ENCODE measurements at places on chromosomes 1 and 21.
A peak's percentile ranks its signal among the peaks of the same experiment; 100 is the strongest.

DNA sequence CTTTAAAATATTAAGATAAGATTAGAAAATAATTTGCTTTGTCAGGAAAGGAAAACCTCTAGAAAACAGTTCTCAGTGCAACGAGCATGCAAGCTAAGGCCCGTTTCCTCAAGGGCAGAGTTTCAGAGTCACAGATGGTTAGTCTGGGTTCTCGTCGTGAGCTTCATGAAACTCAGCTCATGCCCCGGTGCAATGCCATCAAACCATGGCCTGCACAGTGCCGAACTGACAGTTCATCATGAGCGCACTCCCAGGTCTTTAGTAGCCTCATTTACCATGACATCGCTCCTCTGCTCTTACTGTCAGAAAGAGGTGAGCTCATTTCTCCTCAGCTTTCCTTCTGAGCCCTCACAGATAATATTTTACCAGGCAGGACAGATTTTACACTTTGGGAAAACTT, 319.2 kb downstream of the NTNG1 start:
- DNase-seq, result no peak

DNA sequence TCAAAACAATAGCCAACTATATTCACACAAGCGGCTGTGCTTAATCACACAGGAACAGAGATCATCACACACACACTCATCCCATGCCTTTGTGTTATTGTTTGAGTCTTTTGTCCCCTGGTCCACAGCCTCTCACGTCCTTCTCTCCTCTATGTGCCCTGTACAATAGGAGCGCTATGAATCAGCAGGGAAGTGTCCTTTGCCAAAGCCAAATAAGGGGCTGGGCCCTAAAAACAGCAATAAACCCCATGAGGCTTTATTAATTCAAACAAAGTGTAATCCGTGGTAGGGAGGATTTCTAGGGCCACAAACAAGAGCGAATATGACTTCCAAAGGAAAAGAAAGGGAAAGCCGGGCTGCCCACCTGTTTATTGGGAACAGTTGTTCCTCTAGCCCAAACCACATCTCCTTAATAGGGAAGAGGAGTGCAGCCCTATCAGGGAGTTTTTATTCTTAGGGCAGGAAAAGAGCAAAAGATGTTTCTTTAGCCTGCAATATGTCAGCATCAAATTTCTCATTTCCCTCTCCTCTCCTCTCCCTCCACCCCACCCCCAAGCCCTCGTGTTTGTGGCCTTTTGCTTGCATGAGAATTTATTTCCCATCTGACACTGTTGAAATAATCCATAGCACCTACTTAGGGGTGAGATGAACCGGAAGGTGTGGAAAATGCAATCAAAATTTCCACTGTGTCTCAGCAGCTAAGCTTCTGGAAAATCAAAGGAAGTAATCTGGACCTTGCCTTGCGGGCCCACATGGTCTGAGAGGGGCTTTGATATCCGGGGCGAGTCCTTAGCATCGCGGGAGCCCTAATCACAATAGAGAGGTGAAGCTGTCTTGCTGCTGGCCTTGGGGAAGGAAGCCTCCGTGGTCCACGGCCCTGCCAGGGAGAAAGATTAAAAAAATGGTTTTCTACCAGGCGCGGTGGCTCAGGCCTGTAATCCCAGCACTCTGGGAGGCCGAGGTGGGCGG, 45.3 kb upstream of the ITPKB start:
- peak; percentile 54 for DNase-seq

- DNase-seq, result no peak
Observed at GRCh38 chr21:42592156-42592820, 61.1 kb upstream of the PDE9A start.

DNA sequence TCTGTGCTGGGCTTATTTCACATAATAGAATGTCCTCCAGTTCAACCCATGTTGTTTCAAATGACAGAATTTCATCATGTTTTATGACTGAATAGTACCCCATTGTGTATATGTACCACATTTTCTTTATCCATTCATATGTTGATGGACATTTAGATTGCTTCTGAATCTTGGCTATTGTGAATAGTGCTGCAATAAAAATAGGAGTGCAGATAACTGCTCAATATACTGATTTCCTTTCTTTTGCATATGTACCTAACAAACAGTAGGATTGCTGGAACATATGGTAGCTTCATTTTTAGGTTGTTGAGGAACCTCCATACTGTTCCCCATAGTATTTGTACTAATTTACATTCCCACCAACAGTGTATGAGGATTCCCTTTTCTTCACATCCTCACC, 491.1 kb downstream of the BRINP3 start:
- no peak for DNase-seq

- peak; percentile 19 for DNase-seq
Observed at GRCh38 chr21:25638660-25639550, at the start of gene JAM2. Gene JAM2 (plus strand): TSS chr21:25639258. CDS start chr21:25639822, 564 bp downstream.

- no peak for DNase-seq
Observed at GRCh38 chr1:26828411-26828991, 2.0 kb downstream of the ZDHHC18 start.

DNA sequence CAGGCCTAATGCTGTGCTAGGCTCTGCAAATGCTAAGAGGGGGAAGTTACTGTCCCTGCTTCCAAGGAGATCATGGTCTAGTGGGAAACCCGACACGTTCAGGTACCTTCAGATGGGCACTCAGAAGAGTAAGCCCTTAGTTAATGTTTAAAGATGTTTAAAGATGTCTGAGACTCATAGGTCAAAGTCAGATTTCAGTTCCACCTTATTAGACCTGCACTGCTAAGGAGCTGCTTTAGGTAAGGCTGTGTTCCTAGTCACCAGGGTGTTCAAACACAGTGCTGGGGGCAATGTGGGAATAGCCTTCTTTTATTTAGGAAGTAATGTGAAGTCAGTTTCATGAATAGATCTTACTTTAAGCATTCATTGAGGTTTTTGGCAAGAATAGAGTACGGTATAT, 3.8 kb upstream of the RUSC1 start:
- no peak for DNase-seq

- DNase-seq, result no peak
Observed at GRCh38 chr1:19504796-19505692, 19.7 kb upstream of the CAPZB start.

DNA sequence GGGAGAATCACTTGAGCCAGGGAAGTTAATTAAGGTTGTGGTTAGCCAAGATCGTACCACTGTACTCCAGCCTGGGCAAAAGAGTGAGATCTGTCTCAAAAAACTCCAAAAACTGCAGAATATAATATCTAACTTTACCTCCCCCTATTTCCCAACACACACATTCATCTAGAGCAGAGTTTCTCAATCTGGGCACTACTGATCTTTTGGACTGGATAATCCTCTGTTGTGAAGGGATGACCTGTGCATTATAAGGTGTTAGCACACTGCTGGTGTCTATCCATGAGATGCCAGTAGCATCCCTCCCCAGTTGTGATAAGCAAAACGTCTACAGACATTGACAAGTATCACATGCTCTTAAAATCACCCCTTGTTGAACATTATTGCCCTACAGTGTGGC, 61.8 kb downstream of the RGS13 start:
- DNase-seq, result no peak

DNA sequence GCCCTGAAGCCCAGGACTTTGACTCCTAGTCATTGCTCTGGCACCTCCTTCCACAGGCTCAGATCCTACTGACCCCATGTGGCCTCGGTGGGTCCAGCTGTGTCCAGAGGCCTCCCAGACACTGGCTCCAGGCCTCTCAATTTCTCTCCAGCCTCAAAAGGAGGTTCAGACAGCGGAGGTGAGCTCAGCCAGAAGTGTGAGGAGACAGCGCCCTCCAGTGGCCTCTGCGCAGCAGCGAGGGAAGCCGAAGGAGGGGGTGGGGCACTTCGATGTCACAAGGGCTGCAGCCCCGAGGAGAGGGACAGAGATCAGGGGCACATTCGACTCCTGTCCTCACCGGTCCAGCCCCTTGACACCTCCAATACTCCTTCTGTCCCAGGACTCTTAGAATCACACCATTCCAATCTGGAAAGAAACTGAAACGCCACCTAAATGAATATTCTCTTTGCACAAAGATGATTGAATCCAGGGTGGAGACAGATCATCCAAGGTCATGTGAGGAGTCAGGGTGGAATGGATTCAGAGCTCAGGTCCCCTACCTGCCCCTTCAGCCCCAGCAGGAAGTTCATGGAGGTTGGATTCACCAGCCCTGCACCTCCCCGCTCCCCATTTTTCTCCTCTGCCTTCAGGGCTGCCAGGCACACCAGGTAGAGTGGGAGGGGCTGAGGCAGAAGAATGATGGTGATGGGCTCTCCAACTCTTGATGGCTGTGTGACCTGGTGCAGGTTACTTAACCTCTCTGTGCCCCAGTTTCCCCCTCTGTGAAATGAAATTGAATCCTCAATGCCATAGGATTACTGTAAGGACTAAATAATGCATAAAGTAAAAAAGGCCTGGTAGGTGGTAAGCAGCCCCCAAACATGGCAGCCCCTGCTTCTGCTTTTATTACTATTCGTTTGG, 34.8 kb upstream of the ZBTB40 start:
- peak; percentile 38 for DNase-seq

GRCh38 chr1:162070094-162070748, 730 bp downstream of the NOS1AP start:
- no peak for DNase-seq

DNA sequence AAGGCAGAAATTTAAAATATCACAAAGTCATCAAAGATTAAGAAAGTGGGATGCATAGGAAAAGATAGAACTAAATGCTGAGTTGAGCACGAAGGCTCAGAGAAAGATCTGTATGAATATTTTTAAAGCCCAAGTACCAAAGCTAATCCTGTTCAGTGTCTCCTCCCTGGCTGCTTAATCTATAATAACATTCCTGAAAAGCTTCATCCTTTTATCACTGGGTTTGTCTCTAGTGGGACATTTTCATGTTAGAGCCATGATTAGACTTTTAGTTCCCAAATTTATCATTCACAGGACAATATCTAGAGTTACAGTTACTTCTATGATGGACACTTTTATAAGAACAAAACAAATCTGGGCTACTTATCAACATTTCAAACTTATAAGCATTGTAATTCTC, 38.6 kb downstream of the TNFSF18 start:
- no peak for DNase-seq

DNA sequence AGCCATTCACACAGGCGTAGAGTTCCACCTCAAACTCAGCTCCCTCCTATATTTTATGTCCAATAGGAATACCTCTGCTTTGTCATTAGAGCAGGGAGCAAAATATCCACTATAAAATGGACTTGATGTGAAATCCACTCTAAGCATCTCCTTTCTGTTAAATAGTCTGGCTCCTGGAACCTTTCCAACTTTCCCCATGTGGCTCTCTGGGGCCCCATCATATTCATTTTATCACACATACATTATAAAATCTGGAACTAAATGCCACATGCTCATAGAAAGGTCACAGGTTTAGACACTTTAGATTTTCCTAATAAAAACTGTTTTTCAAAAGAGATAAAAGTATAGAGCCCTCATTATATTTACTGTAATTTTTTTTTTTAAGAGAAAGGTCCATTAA, 82.1 kb downstream of the PTPN14 start:
- no peak for DNase-seq

DNA sequence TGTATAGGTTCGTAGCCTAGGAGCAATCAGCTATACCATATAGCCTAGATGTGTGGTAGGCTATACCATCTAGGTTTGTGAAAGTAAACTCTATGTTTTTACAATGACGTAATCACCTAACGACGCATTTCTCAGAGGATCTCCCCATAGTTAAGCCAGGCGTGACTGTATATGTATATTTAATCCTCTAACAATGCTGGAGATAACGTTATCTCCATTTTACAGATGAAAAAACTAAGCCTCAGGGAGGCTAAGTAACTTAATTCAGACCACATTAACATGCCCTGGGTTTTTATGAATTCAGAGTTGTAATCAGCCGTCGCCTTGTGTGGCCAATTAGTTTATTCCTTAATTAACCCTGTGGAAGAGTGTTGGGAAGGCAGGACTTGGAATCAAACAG, 107.7 kb upstream of the PLXNA2 start:
- no peak for DNase-seq

GRCh38 chr1:64043976-64044375, 159.4 kb upstream of the UBE2U start:
- DNase-seq, result no peak

- no peak for DNase-seq
Observed at GRCh38 chr21:44713846-44714245, 2.5 kb upstream of the TSPEAR start.

DNA sequence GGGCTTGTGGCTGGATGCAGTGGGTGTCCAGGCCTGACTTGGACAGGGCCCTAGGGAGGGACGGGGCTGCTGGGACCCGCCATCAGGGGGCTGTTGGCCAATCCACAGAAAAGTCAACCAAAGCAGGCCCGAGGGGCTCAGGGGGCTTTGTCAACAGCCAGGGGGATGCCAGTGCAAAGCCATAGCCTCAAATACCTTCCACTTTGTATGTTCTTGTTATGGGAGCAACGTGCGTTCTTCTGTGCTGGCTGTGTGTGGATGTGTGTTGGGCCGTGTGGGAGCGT, 35.4 kb upstream of the ARF1 start:
- no peak for DNase-seq

- no peak for DNase-seq
Observed at GRCh38 chr1:229130028-229130668, 140.8 kb upstream of the RAB4A start.

- DNase-seq, result no peak
Observed at GRCh38 chr1:214305164-214305751, 24.3 kb downstream of the SMYD2 start.

GRCh38 chr1:201036188-201036842, 12.8 kb upstream of the KIF21B start:
- DNase-seq, result no peak

GRCh38 chr1:25796811-25797458, 3.1 kb upstream of the SELENON start:
- peak; percentile 39 for DNase-seq

- no peak for DNase-seq
Observed at GRCh38 chr1:174657411-174657810, 209.6 kb downstream of the GPR52 start.

DNA sequence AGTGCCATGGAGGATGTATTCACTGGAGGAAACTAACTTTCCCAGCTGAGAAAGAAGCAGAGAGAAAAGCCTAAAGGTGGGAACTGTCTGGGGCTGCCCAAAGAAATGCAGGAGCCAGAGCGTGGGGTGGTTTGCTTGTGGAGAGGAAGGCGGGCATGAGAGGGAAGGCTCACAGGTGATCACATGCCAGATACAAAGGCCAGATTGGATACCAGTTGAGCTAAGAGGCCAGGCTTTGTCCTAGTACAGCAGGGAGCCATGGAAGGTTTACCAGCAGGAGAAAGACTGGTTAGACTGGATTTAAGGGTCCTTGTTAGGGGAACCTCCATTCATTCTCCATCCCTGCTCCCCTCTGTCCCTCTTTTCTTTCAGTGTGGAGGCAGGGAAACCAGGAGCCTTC, 66.4 kb downstream of the BEND5 start:
- DNase-seq, result no peak

- DNase-seq, result no peak
Observed at GRCh38 chr21:41079159-41079558, 88.8 kb upstream of the BACE2 start.

- no peak for DNase-seq
Observed at GRCh38 chr1:50658459-50659076, 235.3 kb upstream of the DMRTA2 start.

Measured in NCI-H1930 (cell line).